ENCODE measurements at places on chromosomes 12 and 14.

- peak; percentile 79 for DNase-seq
Observed at GRCh38 chr12:50221228-50222008, 54.2 kb upstream of the CERS5 start.

GRCh38 chr12:105812366-105812765 lies 326.4 kb downstream of the NUAK1 start:
- no peak for DNase-seq

DNA sequence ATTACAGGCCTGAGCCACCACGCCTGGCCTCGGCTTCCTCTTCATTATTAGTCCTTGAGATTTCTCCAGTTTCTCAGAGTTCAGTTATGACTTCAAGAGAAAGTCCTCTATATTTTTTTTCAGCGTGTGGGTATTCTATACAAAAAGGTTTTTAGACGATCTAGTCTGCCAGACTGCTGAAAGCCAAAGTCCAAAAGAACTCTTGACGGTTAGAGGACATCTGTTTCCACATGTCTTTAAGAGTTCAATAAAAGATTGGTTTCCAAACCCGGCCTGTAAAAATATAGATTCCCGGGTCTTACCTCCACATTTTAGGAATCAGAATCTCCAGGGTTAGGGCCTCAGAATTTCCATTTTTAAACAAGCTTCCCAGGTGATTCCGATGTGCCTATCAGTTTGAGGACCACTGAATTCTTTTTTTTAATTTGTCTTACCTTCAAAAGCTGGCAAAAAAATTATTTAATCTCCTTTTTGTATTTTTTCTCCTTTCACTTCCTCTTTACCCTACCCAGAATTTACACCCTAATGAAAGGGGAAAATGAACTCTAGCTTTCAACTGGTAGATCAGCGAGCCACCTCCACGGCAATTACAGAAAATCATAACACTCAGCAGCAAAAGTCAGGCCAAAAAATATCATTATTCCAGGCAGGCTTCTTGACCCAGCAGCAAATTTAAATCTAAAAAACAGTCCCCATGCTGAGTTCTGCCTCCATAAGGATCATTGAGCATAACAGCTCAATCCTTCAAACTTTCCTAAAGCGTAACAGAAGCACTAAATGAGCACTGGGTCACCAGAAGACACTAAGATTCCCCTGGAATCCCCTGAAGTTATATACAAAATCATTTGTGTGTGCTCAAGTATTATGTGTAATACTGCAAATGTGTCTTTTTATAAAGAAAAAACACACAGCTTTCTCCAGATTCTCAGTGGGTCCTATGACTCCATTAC lies 8.7 kb downstream of the NT5DC3 start:
- no peak for DNase-seq

DNA sequence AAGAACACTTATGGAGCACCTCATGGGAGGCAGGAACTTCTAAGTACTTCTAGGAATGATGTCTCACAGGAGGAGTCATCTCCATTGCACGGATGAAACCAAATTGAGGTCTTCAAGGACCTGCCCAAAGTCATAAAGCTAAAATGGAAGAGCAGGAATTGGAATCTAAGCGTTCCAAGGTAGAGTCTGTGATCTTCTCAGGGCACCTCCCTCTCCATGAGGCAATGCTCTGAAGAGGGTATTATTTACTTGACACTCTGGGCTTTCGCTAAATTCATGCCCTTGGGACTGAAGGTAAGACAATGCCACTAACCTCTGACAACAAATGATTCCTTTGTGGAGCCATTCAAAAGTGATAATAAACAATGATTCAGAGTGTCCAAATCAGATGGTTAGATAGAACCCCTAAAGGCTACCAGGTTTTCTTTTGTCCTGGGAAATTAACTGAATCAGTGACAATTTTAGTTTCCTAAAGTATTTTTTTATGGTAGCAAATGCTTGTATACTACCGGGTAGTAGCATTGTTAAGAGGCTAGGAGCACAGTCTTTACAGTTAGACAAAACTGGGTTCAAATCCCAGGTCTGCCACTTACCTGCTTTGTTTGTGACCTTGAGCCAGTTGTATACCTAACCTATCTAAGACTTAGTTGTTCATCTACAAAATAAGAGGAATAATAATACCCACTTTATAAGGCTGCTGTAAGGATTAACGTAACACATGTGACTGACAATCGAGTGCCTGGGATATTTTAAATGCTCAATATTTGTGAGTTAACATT lies 12.3 kb downstream of the HMGA2 start:
- no peak for DNase-seq

DNA sequence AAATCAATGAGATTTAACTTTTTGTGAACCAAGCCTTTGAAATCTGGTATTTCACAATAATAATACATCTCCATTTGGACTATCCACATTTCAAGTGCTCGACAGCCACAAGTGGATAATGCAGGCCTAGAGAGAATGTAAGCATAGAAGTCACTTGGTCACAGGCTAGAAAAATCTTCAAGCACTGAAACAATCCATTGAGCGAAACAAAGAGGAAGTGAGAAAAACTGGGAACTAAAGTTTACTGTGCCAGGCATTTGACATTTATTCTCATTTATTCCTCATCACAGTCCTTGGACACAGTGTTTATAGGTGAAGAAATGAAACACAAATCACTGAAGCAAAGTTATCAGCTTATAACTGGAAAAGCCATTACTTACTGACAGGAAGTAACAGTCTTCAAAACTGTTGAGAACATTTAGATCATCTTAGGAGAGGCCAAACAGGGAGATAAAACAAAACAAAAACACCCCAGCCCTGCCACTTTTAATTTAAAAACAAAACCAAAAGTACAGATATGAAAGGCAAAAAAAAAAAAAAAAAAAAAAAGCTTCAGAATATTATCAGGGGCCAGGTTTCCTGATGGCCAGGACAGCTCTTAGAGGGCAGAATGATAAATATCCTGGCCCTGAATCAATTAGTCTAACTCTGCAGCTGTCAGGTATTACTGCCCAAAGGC lies 29.2 kb downstream of the GNS start:
- DNase-seq = no peak

Measured in NCI-H1436 (cell line).